ENCODE measurements at places on chromosomes 12 and 14. TPM values are rescaled to one million over a fixed set of nuclear protein-coding genes. Genes with fewer than 3 reads are reported as not detected.

DAD1 gene
- total RNA-seq: 376 TPM

ANKRD33 gene
- under 0.01 TPM for total RNA-seq

APOF gene
- not detected for total RNA-seq

CMTM5 gene
- total RNA-seq: 0.28 TPM

PTHLH gene
- 10.2 TPM for total RNA-seq

DYRK4 gene
- total RNA-seq: 28.6 TPM

EXOC3L4 gene
- total RNA-seq: under 0.01 TPM

TAS2R42 gene
- not detected for total RNA-seq

KRT77 gene
- not detected for total RNA-seq

CD4 gene
- 0.28 TPM for total RNA-seq

SOAT2 gene
- total RNA-seq: not detected
